Astrocyte (in vitro differentiated cells and primary cell): ENCODE measurements at places on chromosomes 2 and 18. TPM values are rescaled to one million over a fixed set of nuclear protein-coding genes. Genes with fewer than 3 reads are reported as not detected.

The EMILIN2 gene
- total RNA-seq = 29.6 and 33.4 TPM in 2 replicates

The CCBE1 gene
- total RNA-seq = 2.7 and 4.1 TPM in 2 replicates

The CROCC2 gene
- not detected in 2 replicates for total RNA-seq

The TWSG1 gene
- total RNA-seq = 44.7 and 48.4 TPM in 2 replicates

The ZNF804A gene
- total RNA-seq = 0.22 and 0.32 TPM in 2 replicates

The AGXT gene
- total RNA-seq = not detected in 2 replicates

The SERPINB5 gene
- total RNA-seq = 0.38 TPM in 1 of 2 replicates, not detected in the other

The BOK gene
- 64.2 and 64.9 TPM in 2 replicates for total RNA-seq

The TUBA3E gene
- not detected in 2 replicates for total RNA-seq

The HRH4 gene
- 0.17 and 0.25 TPM in 2 replicates for total RNA-seq

The CBLN2 gene
- not detected in 2 replicates for total RNA-seq

The CCNYL1 gene
- 26.2 and 35.2 TPM in 2 replicates for total RNA-seq

The ZBTB7C gene
- total RNA-seq = 1.0 and 1.4 TPM in 2 replicates

The MAT2A gene
- 175 and 180 TPM in 2 replicates for total RNA-seq

The NPAS2 gene
- 5.5 and 5.8 TPM in 2 replicates for total RNA-seq

The PRKD3 gene
- total RNA-seq = 40.0 and 42.5 TPM in 2 replicates

The MC2R gene
- not detected in 2 replicates for total RNA-seq

The SYT4 gene
- total RNA-seq = not detected in 2 replicates

The EVA1A gene
- total RNA-seq = 19.0 and 28.6 TPM in 2 replicates

The POLR1B gene
- 21.0 and 26.8 TPM in 2 replicates for total RNA-seq

The AKAIN1 gene
- not detected in 2 replicates for total RNA-seq

The LBX2 gene
- total RNA-seq = 0.89 and 1.0 TPM in 2 replicates

The ARL4C gene
- total RNA-seq = 59.3 and 70.7 TPM in 2 replicates

The GKN2 gene
- total RNA-seq = not detected in 2 replicates

The BMP10 gene
- not detected in 2 replicates for total RNA-seq

The CTAGE1 gene
- 0.12 and 0.30 TPM in 2 replicates for total RNA-seq
